Activated CD4-positive, alpha-beta T cell treated with anti-CD3 and anti-CD28 coated beads, Interleukin-2, amount 10 ng/mL, durations not matched to agents 7 days and 5 days (primary cell): ENCODE measurements at places on chromosomes 16 and 17. TPM values are rescaled to one million over a fixed set of nuclear protein-coding genes. Genes with fewer than 3 reads are reported as not detected.

- DNase-seq = no peak
Measured at GRCh38 chr16:25143928-25144327, 32.4 kb downstream of the LCMT1 start.

Gene GPR142
- not detected for total RNA-seq

GRCh38 chr17:67281053-67281452, 36.1 kb upstream of the HELZ start:
- DNase-seq = no peak

Gene CACNG1
- not detected for total RNA-seq

DNA sequence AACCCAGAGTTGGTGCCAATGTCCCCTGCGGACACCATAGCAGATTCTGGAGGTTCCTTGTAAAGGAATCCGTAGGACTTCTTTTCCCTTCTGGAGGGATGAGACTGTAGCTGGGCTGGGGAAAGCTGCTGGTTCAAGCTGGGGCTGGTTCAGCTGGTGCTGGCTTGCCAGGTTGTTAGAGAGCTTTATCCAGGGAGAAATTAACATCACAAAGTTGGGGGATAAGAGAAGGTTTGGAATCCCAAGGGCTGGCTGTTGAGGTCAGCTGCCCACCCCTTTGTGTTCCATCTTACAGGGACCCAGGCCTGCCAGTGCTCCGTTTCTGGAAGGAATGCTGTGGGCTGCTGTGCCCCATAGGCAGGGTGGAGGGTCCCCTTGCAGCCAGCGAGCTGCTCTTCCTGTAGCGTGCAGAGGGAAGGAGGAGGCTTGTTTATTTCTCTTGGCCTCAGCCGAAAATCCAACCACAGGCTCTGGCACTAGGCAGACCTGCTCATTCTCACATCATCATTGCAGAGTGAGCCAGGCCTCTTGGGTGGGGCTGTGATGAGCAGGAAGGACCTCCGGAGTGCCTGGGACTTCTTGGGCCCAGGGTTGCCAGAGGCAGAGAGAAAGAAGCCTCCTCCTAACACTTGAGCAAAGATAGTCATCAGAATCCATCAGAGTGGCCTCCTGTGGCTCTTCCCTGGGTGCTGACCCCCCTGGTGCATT, 251.1 kb downstream of the SEC14L1 start:
- DNase-seq = peak; percentile 67

GRCh38 chr16:55521792-55522191, 12.9 kb downstream of the LPCAT2 start:
- no peak for DNase-seq

DNA sequence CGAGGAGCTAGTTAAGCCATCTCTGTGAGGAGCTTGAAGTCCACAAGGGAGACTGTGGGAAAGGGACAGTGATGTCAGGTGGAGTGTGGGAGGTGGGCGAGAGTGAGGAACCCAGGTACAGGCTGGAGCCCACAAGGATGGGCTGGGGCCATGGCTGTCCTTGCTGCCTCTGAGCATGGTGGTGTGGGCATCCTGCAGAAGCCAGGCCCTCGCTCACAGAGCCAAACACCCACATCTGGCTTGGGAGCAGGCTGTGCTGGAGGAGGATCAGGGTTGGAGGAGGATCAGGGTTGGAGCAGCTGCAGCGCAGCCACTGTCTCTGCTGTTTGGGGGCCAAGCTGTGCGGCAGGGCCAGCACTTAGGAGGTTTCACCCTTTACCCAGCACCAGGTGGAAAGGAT, 58.2 kb upstream of the ENPP7 start:
- DNase-seq = no peak

GRCh38 chr17:49146620-49147306, 14.2 kb downstream of the B4GALNT2 start:
- DNase-seq = no peak
